GM12892 (cell line): ENCODE measurements at places on chromosomes 6 and 20.

DNA sequence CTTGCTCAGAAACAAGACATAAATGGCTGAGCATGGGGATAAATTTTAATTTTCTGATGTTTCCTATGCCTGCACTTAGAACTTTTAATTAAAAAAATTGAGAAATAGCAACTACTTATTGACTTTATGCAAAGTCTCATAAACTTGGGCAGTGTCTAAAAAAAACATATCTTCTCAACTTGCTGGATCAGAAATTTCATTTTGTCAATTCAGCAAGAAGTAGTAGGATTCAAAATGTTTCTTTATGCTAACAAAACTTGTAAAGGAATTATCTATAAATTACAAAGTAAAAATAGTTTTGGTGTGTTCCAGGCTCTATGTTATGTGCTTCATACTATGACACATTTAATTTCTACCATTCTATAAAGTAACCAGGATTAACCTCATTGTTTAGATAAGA lies 562.2 kb upstream of the IMPG1 start:
- DNase-seq: no peak

- no peak for DNase-seq
Observed at GRCh38 chr6:16985513-16986284, 116.2 kb upstream of the STMND1 start.

DNA sequence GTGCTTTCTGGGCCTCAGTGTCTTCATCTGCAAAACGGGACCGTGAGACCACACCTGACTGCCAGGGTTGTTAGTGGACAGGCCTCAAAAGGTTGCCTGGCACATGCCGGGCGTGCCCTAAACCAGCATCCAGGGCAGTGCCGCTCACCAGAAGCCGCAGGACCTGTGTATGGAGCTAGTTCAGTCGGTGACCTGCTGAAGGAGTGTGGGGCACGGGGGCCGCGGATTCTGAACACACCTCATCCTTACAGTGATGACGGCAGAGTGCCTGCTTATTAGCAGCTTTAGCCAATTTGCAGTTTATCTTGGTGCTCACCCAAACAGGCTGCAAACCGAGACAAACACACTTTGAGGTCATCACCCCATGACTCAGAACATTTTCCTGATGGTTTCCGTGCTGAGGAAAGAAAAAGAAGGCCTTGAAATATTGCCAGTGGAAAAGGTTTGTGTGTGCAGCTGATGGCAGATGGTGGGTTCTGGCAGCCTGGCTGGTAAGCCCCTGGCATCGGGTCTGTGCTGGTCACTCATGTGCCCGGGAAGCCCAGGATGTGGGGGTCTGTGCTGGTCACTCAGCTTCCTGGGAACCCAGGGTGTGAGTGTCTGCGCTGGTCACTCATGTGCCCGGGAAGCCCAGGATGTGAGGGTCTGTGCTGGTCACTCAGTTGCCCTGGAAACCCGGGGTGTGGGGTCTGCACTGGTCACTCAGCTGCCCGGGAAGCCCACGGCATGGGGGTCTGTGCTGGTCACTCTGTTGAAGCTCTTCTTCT lies 153.8 kb downstream of the ERMARD start:
- DNase-seq: no peak

GRCh38 chr6:147135211-147135681 lies 69.0 kb upstream of the STXBP5 start:
- DNase-seq: no peak

DNA sequence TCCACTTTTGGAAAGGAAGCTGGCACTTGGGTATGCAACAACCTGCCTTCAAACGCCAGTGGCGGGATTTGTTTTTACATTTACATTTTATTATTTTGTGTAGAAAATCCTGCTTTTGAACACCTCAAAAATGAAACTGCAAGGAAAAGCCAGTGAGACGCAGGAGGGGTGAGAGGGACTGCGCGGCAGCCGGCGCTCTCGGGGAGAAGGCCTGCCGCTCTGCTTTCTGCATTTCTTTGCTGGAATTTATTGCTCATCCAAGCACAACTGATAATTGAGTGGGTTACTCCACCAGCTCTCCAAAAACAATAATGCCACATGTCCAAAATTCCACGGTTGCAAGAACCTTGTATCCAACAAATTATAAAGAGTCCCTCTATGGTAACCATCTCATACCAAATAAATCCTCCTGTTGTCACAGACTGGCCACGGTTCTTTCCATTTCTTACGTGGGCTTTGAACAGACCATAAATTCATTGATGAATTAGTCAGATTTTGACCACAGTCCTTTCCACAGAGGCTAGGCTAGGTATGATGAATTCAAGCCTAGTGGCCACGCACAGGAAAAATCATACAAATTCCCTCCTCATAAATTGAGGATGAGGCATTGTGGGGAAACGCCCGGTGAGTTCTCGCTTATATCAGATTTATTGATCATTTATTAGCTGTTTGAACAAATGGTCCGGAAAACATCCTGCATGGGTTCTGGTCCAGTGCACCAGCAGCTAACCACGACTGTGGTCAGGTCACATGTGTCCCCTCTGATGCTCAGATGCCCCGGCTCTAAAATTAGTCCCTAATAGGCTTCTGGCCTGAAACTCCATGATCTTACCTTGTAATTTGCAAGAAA lies 31.6 kb upstream of the FOXC1 start:
- DNase-seq: no peak

GRCh38 chr20:54197621-54198604 lies 10.0 kb upstream of the PFDN4 start:
- DNase-seq: no peak

DNA sequence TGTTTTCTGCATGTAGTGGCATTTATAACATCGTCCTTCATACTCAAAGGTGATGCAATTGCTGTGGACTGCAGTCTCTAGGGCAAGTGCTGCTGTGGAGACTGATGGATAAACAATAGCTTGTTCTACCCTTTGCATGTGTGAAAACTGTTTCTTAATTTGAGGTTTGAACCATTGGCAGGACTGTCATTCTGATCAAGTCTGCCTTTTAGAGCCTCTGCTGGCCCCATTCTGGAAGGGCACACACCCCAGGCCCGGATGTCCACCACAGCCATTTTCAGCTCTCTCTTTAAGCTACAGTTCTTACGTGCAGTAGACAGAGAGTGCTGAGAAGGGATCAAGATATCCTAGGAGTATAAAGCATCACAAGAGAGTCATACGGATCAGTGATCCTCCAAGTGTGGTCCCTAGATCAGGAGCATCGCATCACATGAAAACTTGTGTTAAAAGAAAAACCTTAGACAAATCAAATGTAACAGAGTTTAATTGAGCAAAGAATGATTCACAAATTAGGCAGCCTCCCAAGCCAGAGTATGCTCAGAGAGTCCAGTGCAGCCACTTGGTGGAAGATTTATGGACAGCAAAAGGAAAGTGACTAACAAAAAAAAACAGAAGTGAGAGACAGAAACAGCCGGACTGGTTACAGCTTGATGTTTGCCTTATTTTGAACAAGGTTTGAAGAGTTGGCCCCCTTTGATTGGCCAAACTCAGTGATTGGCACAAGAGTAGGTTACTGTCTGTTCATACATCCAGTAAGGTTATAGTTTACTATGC lies 52.0 kb downstream of the FRK start:
- no peak for DNase-seq

GRCh38 chr6:43989581-43990146 lies 137.6 kb downstream of the MRPL14 start:
- no peak for DNase-seq

GRCh38 chr6:35686436-35686835 lies 2.3 kb downstream of the FKBP5 start:
- no peak for DNase-seq

- no peak for DNase-seq
Observed at GRCh38 chr20:23884136-23884770, 4.7 kb upstream of the CST5 start.

DNA sequence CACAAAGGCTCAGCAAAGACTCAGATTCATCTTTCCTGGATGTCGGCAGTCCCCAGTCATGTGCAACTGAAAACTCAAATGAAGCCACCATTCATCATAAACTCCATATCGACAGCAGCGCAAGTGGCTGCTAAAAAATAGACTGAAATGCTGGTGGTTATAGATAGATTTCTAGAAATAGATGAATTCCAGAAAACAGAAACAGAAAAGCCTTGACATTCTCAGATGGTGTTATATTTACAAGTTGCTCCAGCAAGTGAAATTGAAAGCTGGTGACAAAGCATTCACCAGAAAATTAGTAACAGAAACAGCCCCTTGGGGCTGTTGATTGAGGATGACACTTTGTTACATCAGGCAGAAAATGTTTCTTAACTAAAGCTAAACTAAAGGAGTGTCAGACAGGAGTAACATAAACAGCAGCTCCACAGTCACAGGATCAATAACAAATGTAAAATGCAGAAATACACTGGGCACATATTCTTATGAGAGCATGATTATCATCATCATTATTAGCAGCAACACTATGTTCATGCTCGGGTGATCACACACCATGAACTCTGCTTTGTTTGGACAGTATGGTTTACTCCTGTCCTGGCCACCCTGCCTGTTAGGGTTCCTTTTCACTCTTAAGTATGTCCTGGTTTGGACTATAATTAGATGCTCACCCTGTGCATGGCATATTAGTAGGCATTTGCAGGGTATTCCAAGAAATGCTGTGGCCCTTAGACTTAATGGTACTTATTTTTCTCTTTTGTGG lies 36.4 kb upstream of the SLC35F1 start:
- no peak for DNase-seq

- DNase-seq: no peak
Observed at GRCh38 chr20:50043573-50044352, 61.0 kb downstream of the SNAI1 start.

DNA sequence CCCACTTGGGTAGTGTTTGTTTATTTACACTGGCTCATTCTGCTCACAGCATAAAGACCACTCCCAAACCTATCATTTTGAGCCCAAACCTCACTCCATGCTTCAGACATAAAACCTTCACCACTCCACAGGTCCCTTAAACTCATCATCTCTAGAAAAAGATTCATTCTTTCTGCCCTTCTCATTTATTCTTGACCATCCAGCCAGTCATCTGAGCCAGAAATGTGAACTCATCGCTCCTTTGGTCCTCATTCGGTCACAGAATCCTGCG lies 12.4 kb downstream of the TPMT start:
- DNase-seq: no peak
